Kidney (tissue), 22 donors: ENCODE measurements at places on chromosomes 16 and 17.
A peak's percentile ranks its signal among the peaks of the same experiment; 100 is the strongest.

GRCh38 chr17:33494151-33494550, 201.1 kb upstream of the ASIC2 start:
- DNase-seq = no peak

DNA sequence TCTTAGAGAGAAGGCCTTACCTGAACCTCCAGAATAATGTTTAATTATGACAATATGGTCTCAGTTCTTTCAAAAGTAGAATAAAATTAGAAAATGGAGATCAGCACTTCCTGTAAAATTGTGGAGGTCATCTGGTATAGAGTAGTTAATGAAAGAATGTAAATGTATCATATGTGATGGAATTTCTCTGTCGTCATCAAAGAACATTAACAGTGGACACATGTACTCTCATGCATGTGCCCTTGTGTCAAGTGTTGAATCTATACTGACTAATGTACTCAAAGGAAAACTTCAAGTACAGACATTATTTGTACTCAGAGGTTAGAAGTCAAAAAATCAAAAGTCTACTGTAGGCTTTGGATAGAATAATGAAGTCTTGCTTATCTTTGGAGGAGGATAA, 129.2 kb upstream of the MYOCD start:
- no peak for DNase-seq

DNA sequence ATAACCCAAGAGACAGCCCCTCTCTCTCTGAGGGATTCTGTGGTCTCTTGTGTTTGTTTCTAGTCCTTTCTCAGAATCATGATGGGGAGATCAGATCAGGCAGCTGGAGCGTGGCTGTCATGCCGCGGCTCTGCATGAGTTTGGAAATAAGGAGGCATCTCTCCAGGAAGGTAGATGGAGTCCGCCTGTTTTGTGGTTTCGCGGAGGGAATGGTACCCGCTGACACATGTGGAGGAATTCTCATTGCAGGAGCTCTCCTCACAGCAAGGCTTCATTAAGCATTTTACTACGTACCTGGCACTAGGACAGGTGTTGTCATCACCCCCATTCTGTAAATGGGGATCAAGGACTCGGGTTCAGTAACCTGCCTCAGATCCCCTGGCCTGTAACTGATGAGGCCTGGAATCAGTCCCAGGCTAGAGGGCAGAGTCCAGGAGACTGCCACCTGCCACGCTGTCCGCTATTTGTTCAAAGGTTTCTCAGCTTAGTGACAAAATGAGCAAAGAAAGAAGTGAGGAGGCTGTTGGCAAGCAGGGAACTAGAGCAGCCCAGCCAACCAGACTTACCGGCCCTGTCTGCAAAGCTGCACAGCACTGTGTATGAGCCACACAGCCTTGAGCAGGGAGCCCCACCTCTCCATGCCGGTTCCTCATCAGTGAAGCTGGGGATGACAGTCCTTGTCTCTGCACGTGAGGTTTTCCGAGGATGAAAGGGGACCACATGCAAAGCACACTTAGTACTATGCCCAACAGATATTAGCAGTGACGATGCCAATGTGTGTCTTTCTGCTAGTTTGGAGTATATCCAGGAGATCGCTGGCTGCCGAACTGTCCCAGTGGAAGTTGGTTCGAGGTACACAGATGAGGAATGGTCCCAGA, 11.0 kb downstream of the KDM8 start:
- no peak for DNase-seq

DNA sequence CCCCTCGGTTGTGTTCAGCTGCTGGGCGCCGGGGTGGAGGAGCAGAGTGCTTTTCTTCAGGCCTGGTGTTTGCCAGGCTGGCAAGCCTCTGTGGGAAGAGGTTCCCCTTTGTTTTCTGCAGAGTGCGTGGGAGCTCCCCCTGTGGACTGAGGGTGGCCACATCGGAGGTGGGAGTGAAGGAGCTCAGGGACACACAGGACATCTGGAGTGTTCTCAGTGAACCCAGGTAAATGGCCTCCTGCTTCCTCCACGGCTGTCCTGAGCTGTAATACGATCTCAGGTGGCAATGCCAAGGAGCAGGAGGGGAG, 39.2 kb upstream of the IRF8 start:
- DNase-seq = no peak

DNA sequence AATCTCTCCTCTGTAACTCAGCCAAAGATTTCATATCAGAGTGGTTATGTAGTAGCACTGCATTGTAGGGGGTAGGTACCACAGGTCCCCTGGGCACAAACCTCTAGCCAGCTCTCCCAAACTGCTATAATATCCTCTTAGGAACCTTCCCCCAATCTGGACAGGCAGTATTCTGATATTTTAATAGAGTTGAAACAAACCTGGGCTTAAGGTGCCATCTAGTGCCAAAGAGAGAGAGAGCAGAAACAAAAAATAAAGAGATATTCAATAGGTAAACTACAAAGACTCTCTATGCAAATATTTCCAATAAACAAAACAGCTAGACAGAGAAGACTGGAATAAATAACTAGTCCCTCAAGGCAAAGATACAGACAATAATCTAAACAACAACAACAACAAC, 1070.0 kb downstream of the CDH11 start:
- DNase-seq = peak; percentile 2

DNA sequence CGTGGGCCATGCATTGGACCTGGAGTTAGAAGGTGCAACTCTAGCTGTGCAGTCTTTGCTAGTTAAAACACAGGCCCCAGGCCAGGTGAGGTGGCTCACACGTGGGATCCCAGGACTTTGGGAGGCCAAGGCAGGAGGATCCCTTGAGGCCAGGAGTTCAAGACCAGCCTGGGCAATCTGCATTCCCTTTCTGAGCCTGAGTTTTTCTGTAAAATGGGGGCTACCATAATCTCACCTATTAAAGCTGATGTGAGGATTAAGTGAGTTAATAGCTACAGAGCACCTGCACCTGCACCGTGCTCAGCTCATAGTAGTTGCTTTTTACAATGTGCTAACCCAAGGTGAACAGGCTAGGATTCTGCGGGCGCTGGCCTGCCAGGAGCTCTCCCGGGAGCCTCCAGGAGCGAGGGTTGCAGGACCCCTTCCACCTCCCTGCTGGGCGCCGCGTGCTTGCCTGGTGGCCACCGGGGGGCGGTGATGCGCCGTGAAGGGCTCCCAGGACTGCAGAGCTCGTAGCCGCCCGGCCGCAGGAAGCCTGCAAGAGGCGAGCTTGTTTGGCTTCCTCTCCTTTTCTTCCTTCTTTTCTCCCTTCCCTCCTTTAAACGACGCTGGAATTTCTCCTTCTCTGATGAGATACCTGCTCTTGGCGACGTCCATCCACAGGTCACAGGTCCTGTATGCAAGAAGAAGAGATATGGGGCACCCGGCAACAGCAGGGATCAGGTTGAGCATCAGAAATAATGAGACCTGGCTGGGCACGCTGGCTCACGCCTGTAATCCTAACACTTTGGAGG, 51.3 kb downstream of the ZFP90 start:
- DNase-seq = peak; percentile 86

DNA sequence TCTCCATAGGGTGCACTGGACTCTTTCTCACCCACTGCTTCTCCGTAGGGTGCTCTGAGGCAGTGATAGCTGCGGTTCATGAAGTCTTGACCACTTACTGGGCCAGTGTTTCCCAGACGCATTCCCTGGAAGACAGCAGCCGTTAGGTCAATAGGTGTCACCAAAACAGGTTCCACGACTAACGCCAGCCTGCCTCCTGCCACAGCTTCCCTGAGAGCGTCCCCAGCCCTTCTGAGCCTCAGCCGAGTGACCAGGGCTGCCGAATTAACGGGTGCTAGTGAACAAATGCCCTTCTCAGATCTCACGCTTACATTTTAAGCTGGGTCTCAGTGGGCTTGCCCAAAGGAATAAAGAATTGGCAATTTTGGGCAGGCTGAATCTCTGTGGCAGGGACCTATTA, 188.7 kb upstream of the TNRC6C start:
- no peak for DNase-seq

DNA sequence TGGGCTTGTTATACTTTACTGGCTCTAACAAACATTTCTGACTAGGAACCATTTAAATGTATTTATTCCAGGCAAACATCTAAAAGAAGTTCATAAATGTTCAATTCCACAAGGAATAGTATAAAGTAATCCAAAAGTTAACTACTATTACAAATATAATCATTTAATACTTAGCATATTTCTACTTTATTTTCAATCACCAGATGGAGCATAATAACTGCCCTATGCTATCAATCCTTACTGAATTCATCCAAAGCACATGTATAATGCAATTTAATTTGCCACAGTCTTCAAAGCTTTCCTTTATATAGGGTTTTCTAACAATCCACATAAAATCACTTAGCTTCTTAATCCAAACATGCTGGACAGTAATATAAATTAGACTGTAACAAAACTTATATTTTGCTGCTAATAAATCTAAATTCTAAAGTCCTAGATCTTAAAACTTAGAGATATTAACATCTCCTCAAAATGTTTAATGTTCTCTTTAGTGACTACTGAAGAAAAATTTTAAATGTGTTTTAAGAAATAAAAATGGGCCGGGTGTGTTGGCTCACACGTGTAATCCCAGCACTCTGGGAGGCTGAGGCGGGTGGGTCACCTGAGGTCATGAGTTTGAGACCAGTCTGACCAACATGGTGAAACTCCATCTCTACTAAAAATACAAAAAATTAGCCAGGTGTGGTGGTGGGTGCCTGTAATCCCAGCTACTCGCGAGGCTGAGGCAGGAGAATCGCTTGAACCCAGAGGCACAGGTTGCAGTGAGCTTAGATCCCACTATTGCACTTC, 5.9 kb downstream of the MEIOB start:
- no peak for DNase-seq

- peak; percentile 94 for DNase-seq
These were observed 13.5 kb downstream of the SPHK1 start for GRCh38 chr17:76397687-76398522.

- no peak for DNase-seq
These were observed 566.4 kb upstream of the CDH11 start for GRCh38 chr16:65688301-65688700.

GRCh38 chr17:42045719-42046118, 4.7 kb downstream of the C17orf113 start:
- no peak for DNase-seq

- no peak for DNase-seq
These were observed 7.1 kb downstream of the IGSF6 start for GRCh38 chr16:21645261-21645721.

- DNase-seq = no peak
These were observed 37.3 kb downstream of the MMP15 start for GRCh38 chr16:58062821-58063220.

GRCh38 chr16:9840761-9841665, 341.2 kb downstream of the GRIN2A start:
- DNase-seq = no peak
